ENCODE measurements at places on chromosomes 5 and 9.

DNA sequence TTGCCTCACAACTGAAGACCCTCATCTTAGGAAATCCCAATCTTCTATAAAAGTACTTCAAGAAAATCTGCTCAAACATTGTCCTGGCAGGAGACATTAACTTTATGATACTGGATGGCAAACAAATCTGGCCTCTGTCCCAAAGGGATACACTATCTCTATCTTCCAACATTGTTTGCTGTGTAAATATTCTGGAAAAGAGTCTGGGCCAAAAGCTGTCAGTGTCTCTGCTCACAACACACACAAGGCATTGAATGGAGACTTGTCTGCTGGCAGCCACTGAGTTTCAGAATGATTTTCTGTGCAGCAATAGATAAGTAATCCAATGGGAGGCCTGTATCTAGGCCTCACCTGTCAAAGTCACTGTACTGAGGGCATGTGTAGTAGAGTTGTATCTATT lies 471.1 kb downstream of the DMAC1 start:
- DNase-seq: no peak

DNA sequence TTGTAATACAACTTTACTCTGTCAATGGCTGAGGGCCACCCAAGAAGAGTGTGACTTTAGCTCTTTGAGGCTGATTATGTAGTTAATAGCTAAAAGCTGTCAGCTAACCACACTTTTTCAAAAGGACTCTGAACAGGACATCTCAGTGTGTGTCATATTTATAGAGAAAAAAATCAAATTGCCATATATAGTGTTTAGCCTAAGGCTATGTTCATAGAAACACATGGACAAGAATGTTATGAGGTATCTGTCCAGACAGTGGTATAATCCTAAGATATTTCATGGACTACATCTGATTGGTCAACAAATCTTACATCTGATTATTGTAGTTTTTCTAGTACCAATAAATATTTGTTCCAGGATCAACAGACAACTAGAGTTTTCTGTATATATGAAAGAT lies 42.1 kb upstream of the CDH18 start:
- no peak for DNase-seq

DNA sequence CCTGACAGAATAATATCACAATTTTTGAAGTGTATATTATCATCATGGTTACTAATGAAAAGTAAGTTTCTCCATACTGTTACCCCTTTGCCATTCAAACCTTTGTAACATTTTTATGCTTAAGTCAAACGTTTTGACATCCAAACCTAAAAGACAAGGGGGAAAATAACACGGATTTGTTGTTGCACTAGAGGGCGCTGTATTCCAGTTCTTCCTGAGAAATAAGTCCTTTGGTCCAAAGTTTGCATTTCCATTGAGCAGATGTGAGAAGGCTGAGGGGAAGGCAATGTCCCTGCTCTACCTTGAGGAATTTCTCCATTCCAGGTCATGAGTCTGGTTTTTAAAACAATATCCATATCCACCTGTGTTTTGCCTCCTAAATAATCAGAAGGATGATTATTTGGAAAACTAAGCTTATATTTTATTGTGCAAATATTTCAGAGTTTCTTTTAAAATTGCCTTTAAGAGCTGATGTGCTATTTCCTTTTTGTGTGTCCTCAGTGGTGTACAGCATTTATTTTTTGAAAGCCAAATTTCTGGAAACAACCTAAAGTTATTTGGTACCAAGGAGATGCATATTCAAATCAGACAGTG lies 9.7 kb downstream of the LECT2 start:
- DNase-seq: peak; percentile 36

DNA sequence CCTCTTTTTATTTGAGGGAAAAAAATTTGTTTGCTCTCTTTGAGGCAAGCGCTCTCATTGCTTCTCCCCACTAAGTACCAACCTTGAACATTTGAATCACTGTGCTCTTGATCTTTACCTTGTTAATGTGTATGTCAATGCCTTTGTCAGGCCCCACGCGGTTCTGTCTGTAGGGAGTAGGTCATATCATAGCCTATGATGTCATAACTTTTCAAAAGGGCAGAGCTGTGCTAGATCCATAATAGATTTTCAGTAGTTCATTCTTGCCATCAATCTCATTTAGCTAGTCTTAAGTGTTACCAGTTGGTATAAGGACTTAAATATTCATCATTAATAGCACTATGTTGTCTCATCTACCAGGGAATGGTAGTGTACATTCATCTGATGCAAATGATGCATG lies 56.6 kb downstream of the MAST4 start:
- DNase-seq: no peak

GRCh38 chr5:11075035-11075805 lies 314.2 kb upstream of the DAP start:
- no peak for DNase-seq

GRCh38 chr5:116733991-116734975 lies 159.7 kb upstream of the SEMA6A start:
- DNase-seq: no peak

GRCh38 chr5:19531374-19531952 lies 456.5 kb downstream of the CDH18 start:
- no peak for DNase-seq

DNA sequence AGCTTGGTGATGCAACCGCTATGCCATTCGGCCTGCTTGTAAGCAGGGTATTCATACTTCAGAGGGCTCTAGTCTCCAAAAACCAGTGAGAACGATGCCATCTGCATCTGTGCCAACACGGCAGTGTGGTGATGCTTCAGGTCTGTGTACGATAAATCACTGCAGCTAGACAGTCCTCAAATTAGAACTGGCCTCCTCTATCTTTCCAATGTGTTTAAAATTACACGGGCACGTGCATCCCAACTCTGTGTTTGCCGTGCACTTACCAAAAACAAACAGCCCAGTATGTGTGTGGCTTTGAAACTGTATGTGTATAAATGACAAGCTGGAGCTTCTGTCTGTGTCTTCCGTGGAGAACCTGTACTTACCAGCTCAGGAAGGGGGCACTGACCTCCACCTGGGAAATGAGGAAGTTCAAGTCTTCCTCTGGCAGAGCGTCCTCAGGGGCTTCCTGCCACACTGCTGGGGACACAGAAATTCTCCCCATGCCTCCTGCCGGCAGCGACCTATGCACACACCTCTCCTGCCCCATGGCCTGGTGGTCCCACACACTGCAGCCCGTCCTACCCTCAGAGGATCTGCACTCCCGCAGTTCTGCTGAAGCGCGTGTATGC lies 12.3 kb downstream of the MED10 start:
- DNase-seq: no peak

DNA sequence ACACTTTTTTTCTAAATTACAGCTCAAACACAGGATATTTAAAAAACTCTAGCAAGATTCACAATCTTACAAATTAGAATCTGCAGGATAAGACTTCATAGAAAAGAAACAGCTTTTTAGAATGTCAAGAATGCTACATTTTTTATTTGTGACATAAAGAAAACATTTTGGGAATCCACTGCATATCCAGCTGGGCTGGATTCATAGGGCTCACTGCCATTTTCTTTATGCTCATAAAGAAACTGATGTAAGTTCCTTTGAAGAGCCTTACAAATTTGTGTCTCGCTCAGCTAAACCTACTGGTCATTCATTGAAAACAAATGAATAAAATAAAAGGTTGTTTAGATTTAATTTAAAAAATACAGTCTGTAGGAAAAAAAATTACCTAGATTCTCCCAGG lies 332.3 kb downstream of the TRPM3 start:
- DNase-seq: no peak

DNA sequence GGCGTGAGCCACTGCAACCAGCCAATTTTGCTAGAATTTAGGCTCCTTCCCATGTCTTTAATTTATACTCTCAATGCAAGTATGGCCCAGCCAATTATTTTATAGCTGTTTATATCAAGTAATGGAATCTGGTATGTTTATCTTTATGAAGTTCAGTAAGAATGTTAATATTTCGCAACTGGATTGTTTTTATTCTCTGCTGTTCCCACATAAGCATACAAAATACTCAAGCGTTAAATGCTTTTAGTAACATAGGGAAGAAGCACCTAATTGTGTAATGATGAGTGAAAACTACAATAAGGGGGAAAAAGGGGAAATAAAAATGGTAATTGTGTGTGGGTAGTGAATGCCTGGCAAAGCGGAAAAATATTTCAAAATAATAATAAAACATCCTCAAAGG lies 21.3 kb downstream of the PWWP2A start:
- no peak for DNase-seq

DNA sequence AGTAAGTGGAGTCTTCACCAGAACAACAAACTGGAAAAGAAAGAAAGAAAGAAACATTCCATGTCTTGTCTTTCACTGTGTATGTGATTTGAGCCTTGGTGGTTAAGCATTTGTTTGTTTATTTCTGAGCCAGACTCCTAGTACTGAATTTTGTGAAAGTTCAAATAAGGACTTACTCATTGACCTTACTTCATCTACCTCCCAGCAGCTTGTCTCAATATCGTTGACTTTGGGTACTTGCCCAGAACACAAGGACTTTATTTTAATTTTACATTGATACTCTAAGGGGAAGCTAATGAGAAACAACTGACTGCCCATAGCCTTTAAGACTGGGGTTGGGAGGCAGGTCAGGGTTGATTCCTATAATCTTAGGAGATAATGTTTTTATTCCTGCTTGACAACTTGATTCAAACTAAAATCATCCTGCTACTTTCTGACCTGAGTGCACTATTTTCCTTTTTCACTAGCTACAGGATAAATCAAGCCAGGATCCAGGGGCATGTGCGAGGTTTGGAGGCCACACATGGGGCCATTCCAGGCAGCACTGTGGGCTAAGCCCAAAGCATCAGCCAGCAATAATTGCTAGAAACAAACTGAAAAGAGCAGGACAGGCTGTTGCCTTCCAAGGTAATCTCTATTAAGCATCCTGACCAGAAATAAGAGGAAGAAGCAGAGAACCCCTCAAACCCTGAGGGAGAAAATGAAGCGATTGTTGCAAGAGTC lies 138.9 kb upstream of the RUSC2 start:
- DNase-seq: no peak

- DNase-seq: peak; percentile 55
Measured at GRCh38 chr5:131589510-131590348, 45.3 kb downstream of the RAPGEF6 start.

- no peak for DNase-seq
Measured at GRCh38 chr5:40599676-40600075, 80.0 kb upstream of the PTGER4 start.

GRCh38 chr5:17713301-17713700 lies 79.0 kb downstream of the TAF11L14 start:
- no peak for DNase-seq

GRCh38 chr5:159510282-159510681 lies 180.0 kb upstream of the IL12B start:
- no peak for DNase-seq

DNA sequence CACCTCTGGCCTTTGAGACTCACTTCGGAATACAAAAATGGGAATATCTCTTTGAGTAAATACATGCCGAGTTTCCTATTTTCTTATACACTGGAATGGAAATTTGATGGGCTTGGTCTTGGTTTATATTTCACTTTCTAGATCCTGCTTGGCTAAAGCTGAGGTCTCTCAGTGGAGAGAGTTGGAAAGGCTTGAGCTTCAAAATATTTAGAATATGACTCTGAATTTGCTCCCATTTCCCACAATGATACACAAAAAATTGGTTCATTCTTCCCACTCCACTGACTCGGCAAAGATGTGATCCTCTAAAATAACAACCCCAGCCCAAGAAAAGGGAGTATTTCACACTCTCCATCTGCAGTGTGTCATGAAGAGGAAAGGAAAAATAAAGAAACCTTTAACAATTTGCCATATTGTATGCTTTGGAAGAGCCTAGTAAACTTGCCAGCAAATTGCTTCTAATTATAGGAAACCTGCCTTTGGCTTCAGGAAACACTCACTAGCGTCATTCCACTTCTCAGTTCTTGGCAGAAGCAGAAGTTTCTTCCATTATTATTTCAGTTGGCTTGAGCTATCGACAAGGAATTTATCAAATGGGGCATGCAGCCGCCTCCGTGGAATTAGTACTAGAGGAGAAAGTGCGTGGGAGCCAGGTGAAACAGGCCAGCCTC lies 302.9 kb downstream of the NSG2 start:
- no peak for DNase-seq

DNA sequence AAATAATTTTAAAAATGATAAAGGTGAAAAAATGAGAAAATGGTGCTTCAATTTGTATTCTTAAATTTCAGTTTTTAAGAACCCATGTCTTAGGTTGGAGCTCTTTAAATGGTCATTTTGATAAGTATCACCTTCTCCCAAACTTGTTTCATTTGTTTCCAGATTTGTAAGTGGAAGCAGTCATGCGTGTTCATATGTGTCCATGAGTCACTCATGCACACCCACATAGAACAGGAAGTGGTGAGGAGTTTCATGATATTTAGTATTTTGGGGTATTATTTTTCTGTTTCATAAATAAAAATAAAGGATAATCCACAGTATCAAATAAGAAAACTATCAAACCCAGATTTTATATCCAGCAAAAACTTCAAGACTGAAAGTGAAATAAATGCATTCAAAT lies 570.4 kb upstream of the ST8SIA4 start:
- DNase-seq: no peak

- no peak for DNase-seq
Measured at GRCh38 chr5:25688156-25688555, 1043.4 kb upstream of the CDH10 start.

- no peak for DNase-seq
Measured at GRCh38 chr5:171432583-171433351, 13.3 kb downstream of the FGF18 start.

GRCh38 chr5:87770601-87771121 lies 357.9 kb upstream of the CCNH start:
- no peak for DNase-seq

GRCh38 chr5:107285772-107286171 lies 385.0 kb downstream of the EFNA5 start:
- DNase-seq: no peak

DNA sequence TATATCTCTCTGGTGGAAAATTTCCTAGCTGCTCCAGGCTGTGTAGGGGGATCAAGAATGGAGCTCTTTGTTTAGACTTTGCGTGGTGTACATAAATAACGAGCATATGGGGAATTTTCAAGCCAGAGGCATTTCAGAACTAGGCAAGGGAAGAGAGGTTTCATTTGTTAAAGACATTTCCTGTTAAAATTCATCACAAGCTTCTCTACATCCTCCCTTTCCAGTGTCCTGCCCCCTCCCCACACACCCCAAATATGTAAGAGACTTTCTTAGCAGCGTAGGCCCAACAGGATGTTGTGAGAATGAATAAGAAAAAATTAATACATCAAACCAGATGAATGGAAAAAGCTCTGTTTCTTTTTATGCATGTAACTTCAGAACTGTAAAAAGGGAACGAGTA lies 150.3 kb downstream of the GPBP1 start:
- DNase-seq: no peak

GRCh38 chr5:82257729-82258128 lies 20.4 kb downstream of the RPS23 start:
- DNase-seq: no peak

GRCh38 chr5:91382530-91383026 lies 539 bp downstream of the ARRDC3 start:
- DNase-seq: no peak

DNA sequence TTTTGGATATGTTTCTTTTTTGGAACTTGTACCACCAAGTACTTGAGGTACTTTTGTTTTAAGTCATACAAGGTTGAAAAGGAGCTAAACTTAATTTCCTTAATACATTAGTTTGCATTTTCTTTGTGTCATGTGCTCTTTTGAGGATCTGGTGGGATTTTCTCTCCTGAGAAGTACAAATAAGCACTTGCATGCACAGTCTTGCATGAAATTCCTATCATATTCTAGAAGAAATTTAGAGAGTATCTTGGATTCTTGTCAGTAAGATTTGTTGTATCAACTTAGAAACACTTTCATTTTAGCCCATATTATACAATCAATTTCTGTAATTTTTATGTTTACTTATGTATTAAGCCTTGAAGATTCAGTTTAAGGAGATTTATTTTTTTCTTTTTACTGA lies 64.9 kb downstream of the CCNH start:
- no peak for DNase-seq

All from GM10248 (cell line).